CD8-positive, alpha-beta T cell (primary cell): ENCODE measurements at places on chromosomes 12 and 14.

DNA sequence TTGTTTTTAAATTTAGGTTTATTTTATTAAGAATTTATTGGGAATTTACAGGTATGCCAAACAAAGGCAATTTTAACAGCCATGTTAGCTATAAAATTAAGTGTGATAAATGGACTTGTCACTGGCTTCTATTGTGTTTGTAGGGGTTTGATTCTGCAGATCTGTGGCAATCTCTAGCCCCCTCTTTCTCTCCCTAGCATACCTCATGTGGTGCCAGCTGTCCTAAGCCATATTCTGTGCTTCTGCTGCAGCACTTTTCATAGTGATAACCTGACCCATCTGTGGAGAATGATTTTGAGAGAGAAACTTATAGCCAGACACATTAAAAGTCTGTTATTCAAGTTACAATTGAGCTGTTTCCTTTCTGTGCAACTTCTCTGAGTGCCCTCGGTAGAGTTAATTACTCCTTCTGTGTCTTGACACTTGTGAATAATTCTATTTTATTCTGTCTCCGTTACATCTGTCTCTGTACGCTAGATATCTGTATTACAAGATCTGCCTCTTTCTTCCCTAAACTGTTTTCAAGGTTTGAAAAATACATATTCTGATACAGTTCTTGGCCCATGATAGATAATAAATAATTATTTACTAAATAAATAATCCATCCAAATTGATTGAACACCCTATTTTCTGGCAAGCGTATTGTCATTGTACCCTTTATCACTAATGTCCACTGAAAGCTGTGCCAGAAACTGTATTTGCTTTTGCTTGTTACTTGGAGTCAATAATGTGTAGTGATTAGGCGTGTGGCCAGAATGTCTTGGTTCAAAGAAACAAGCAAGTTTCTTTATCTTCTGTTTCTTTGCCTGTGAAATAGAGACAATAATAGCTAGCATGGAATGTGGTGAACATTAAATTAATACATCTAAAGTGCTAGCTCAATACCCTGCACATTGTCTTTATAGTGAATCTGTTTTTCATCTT, 40.0 kb downstream of the FRS2 start:
- no peak for DNase-seq

DNA sequence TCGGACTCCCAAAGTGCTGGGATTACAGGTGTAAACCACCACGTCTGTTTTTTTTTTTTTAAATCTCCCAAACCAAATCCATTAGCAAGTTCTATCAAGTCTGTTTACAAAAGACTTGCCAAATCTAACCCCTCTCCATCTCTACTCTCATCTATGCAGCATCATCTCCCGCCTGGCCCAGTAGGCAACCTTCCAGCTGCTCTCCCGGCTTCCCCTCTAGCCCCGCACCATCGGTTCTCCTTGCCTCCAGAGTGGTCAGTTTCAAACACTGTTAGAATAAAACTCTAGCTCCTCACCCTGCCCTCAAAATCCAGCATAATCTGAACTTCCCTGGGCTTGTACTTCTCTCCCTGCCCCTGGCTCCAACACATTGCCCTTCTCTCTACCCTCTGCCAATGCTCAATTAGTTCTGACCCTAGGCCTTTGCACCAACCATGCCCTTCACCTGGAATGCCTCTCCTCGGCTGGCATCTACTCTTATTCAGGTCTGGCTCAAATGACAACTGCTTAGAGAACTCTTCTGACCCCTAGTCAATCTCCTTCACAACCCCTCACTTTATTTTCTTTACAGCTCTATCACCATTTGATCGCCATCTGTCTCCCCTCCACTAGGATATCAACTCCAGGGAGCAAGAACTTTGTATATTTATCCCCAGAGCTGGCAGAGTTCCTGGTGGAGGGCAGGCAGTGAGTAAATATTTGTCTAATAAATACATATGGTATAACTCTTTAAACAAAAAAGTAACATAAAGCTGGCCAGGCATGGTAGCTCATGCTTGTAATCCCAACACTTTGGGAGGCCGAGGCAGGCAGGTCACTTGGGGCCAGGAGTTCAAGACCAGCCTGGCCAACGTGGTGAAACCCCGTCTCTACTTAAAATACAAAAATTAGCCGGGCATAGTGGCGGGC, 4.9 kb downstream of the WSB2 start:
- no peak for DNase-seq

- no peak for DNase-seq
Measured at GRCh38 chr12:90333424-90333823, 621.6 kb downstream of the CCER1 start.

DNA sequence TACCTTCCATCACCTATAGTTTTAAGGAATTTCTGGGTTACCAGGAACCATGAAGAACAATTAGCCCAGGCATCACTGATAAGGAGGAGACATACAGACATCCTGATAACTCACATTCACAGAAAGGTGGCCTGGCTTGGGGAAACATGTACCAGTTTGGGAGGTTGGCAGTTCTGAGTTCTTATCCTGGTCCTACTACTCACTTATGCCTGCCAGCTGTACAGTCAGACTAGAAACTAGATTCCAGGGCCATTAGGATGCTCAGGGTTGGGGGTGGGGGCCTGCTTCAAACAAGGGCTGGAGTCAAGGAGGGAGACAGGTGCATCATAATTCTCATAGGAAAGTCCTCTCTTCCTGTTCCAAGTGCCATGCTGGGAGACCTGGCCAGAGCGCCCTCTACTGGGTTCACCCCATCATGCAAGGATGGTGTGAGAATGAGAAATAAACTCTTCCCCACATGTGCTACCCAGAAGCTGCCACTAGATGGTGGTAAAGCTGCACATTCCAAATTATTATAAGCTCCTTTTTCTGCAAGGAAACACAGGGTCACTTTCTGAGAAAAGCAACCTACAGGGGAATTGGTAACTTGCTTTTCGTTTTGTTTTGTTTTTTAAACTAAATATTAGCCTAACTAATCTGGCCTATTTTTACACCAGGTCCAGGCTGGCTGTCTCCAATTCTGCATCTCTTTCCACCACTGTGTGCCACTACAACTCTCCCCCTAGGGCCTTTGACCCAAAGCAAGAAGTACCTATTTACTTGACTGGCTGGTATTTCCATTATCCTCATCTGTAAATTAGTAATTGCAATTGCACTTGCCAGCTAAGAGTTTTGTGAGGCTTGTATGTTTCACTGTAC, 14.5 kb downstream of the OAS2 start:
- peak; percentile 56 for DNase-seq

- DNase-seq: no peak
Measured at GRCh38 chr12:62930546-62931425, 4.2 kb downstream of the PPM1H start.

GRCh38 chr14:99356031-99356608, 84.1 kb upstream of the BCL11B start:
- no peak for DNase-seq

DNA sequence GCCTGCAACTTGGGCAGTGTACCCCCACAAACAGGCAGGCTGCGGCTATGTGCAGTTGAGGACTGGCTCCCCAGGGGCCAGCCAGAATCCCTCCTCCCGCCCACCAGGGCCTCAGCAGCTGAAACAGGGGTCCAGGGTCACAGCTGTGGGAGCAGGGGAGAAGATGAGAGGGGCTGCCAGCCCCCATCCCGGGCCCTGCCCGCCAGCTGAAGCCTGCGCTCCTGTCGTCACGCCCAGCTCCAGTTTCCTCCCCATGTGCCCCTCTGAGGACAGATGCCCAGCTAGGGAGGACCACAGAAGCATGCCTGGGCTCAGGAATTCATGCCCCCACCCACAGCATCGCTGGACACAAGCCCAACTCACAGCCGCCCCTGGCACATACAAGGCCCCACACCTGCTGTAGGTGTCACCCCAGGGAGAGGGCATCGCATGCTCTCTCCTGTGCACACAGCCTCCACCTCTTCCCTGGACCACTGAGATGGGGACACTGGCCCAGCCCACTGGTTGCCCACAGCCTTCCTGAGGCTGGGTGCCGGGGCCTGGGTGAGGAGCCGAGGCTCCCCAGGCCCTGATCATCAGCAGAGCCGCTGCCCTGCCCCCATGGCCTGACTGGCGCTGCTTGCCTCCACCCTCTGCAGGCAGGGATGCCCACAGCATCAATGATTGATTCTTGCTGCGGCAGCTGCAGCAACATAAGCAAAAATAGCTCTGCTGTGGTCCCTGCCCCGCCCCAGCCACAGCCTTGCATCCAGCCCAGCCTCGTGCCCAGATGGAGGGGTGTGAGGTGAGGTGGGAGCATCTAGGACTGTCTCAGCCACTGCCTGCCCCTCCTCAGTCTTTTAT, 3.7 kb upstream of the CLBA1 start:
- DNase-seq: no peak

- DNase-seq: no peak
Measured at GRCh38 chr14:50839048-50839447, 8.1 kb upstream of the NIN start.

- DNase-seq: no peak
Measured at GRCh38 chr14:24057271-24057670, 5.5 kb downstream of the CARMIL3 start.

DNA sequence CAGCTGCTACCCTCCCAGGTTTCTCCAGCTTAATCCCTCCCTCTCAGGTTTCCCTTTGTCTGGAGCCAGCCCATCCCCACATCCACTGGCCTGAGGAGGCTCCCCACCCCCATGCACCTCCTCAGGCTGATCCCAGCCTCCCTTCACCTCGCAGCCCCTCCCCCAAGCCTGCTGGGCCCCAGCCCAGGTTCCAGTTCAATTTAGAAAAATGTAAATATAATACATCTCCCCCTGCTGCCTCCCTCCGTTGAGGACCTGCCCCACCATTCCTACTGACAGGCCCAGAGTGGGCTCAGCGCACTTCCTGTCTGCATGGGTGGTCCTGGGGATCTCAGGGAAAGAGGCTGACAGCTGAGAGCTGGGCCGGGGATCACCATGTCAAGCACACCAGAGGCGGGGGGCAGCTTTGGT, 155.8 kb downstream of the NTF3 start:
- DNase-seq: no peak

- no peak for DNase-seq
Measured at GRCh38 chr12:89327486-89328094, 24.7 kb downstream of the DUSP6 start.

DNA sequence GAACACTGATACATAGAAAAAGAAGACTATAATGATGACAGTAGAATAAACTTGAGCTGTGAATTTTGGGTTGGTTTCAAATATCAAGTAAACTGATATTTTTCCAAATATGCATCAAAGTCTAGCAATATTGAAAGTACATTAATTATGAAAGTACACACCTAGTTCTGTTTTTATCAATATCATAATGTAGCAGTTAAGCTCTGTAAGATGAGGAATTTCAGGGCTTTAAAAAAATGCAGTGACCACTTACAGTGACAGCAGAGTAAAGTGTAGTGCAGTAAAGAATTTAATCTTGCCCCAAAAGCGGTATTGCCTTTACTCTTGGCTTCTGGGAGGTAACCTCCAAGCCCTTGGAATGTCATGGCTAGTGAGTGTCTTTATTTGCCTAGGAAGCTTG, 102.9 kb upstream of the ABCD2 start:
- no peak for DNase-seq

GRCh38 chr12:120229071-120229486, 28.2 kb upstream of the RPLP0 start:
- no peak for DNase-seq

- DNase-seq: no peak
Measured at GRCh38 chr12:7271893-7272514, 31.9 kb upstream of the ACSM4 start.
